Hypothalamus (tissue), 51 donors: ENCODE measurements at places on chromosomes 1 and 21.

- no peak for DNase-seq
These were observed 238.6 kb downstream of the TRABD2B start for GRCh38 chr1:47758341-47759250.

DNA sequence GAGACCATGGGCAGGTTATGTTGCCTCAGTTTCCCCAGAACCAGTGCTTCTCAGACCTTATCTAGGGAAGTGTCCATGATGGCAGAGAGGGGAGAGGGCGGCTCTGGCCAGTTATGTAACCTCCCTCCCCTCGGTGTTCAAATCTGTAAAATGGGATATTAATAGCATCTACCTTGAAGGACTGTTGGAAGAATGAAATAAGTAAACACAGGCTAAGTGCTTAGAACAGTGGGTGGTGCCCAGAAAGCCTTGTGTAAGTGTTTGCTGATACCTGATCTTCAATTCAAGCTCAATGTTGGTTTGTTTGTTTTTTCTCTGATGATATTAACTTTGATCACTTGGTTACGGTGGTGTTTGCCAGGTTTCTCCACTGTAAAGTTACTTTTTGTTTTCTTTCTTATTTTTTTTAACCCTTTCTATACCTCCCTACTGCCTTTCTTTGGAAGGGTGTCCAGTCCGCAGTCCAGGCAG lies 34.9 kb downstream of the EPHA2 start:
- DNase-seq, result no peak

GRCh38 chr1:96445302-96445701 lies 276.3 kb upstream of the PTBP2 start:
- no peak for DNase-seq

DNA sequence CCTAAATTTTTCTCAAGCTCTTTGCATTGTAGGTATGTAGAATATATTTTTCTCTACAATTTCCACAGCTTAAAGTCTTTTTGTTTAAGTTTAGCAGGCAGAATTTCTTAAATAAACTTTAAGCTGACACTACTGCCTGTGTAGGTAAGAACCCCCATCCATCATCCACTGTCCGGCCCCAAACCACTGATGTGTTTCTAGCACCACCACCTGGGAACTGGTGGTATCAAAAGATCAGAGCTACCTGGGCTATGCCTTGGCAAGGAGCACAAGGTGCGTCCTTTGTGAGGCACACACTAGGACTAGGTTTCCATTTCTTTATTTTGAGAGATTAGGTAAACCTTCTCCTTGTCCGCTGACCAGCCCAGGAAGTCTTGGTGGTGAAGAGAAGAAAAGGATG lies 10.5 kb upstream of the LELP1 start:
- DNase-seq, result no peak

GRCh38 chr1:95057351-95057750 lies 15.4 kb downstream of the ALG14 start:
- DNase-seq, result no peak
